IMR-90 (cell line): ENCODE measurements at places on chromosomes 7 and 10. TPM values are rescaled to one million over a fixed set of nuclear protein-coding genes. Genes with fewer than 3 reads are reported as not detected.
A peak's percentile ranks its signal among the peaks of the same experiment; 100 is the strongest.

XRCC2 gene
- polyA plus RNA-seq = 2.0 and 2.2 TPM in 2 replicates

LRRC18 gene
- not detected in 2 replicates for polyA plus RNA-seq

- DNase-seq = no peak
Observed at GRCh38 chr7:7720750-7721621, 2.6 kb upstream of the RPA3 start.

GRCh38 chr7:148173369-148173768, 417.2 kb upstream of the C7orf33 start:
- DNase-seq = no peak

DNA sequence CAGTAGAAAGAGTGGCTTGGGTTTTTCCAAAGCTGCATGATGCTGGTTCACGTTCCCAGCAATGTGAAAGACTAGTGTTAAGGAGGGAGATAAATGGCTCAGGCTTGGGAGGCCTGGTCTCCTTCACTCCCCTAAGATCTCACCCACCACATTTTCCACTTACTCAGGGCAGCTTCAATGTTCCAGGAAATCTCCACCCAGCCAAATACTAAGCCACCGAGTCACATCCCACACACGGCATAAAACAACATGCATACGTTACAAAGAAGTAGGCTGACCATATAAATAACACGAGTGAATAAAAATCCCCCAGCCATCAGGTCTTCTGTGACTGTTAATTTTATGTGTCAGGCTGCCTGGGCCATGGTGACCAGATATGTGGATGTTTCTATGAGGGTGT, 303.5 kb downstream of the SFMBT2 start:
- DNase-seq = peak; percentile 83

DNA sequence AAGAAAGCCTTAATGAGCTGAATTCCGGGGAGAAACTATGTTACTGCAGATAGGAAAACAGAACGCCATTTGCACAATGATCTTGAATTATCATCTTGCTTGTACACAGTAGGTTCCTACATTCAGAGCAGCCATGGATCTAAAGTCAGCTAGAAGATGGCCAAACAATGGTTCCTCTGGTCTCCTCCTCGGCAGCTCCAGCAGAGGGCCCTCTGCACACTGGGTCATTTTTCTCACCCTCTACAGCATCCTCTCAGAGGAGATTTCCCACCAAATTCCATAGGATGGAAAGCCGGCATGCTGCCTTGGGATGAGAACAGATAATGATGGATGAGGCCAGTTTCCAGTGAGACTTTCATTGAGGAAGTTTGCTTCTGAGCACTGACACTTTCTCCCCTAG, 308.5 kb upstream of the NFE2L3 start:
- no peak for DNase-seq

- DNase-seq = no peak
Observed at GRCh38 chr10:78992333-78992732, 76.4 kb upstream of the ZMIZ1 start.
